ENCODE measurements at places on chromosomes 11 and 22.

DNA sequence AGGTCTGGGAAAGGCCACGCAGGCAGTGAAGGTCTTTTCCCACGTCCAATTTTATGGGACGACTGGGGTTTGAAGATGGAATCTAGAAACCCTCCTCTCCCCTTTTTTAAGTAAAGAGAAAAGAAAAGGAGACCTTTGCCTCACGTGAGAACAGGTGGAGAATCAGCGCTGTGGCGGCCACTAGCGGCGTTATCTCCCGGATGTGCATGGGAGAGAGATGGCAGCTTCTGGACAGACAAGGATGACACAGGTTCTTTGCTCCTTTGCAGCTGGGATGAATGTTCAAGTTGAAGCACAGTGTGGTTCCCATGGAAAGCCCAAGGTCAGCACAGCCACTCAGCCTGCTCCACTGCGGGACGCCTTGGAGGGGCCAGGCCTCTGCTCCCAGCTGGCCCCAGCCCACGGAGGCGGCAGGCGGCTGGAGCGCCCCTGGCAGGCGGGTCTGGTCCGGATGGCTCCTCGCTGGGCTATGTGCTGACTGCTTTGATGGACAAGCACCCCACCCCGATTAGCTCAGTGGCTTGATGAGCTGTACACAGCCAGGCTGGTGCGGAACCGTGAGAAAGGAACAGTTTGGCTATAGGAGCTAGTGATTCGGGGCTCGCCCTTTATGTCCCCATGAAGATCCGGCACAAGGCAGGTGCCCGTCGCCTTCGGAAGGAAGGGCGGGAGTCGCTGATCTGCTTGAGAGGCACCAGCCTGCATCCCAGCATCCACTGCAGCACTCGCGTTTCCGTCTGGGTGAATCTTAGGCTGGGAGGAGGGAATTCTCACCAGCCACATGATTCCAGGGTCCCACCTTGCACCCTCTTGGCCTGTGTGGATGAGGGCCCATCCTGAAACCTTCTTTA, 14.5 kb upstream of the BID start:
- no peak for DNase-seq

DNA sequence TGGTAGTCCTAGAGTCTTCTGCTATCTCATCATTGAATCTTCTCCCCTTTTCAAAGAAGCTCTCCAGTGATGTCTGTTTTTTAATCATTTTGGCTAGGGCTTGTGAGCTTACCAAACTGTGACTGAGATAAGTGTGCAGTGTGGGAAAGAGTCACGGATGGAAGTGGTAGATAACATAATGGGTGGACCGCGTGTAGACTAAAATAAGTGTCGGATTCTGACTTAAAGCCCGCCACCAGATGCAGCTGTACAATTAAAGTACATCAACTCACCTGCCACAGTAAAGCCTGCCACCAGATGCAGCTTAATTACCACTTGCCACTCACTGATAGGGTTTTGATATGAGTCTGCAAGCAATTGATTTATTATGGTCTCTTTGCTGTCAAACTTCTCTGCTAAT, 581.5 kb downstream of the LRRC4C start:
- DNase-seq = no peak

DNA sequence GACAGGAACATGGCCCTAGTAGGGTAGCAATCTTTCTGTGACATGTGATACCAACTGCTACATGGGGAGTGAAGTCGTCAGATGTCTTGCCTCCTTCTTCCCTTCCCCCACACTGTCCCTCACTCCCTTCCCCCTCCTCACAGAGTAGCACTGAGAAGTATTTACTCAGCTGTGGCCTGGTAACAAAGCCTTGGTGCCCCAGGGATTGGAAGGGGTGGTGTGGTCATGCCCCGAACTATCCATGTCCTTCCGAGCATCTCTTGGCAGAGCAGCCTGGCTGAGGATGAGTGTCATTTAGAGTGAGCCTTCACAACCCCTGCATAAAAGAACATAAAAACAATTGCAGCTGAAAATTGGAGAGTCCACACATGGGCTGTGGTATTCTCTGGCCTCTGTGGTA, 46.1 kb downstream of the ARFGAP2 start:
- no peak for DNase-seq

- no peak for DNase-seq
Measured at GRCh38 chr11:82775736-82776346, 42.2 kb upstream of the FAM181B start.

DNA sequence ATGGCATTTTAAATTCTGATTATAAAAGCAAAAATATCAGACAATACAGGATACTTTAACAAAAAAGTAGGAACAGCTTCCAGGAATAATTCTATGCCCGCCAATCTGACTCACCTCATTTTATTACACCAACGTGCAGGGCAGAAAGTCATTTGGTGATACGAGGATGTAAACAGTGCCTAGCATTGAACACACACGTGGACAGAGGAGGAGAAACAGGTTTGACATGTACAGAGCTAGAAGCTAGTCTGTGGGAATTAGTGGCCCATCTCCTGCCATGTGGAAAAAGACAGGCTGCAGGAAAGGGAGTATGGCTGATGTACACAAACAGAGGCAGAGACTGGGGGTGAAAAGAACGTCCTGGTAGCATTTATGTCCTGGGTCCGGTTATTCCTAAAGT, 9.0 kb upstream of the SPINDOC start:
- no peak for DNase-seq

DNA sequence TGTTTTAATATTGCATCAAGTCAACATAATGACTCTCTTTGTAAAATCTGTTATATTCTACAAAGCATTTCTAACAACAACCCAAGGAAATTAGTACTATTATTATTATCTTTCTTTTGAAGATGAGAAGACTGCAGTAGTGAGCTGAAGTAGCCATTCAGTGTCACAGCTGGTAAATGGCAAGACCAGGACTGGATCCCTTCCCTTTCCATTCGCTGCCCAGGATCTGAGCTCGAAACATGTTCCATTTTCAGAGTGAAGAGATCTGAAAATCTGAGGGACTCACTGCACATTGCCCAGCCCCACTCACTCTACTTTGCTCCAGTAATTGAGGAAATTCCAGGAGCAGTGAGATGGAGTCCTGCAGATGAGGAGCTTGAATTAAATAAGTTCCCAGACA, 240.0 kb upstream of the BLID start:
- no peak for DNase-seq

DNA sequence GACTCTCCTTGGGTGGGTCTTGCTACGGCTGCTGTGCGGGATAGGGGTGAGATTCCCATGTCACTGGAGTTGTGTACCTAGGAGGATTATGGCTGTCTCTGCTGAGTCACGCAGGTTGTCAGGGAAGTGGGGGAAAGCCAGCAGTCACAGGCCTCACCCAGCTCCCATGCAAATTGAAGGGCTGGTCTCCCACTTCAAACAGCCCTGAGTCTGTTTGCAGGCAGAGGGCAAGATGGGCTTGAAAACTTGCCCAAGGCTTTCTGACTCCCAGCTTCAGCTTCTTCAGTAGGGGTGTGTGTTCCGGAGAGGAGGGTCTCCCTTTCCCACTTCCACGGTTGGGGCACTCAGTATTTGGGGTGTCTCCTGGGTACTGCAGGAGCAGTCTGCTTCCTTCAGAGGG, 10.9 kb upstream of the SC5D start:
- no peak for DNase-seq

GRCh38 chr11:20771681-20772080, 102.3 kb downstream of the NELL1 start:
- DNase-seq = no peak

DNA sequence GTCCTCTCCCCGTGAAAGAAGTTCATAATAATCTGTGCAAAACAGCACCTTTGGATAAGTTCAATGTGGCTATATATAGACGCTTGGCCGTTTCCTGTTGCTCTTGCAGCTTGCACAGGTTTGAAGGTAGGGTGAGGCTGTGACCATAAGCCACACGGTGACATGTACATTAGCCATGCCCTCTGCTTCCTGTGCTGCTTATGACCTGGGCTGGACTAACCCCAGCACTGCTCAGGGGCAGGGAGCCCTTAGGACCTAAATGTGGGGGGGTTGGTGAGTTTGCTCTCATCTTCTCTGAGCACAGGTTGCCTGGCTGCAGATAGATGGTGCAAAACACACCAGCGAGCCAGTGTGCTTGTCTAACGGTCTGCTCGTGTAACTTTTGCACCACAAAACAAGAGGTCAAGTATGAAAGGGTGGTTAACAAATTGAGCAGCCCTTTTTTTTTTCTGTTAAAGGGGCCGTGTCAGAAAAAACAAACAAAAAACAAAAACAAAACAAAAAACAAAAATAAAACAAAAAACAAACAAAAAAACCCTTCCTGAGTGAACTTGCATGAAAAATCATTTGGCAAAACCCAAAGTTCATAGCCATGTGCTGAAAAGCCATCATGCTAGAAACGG, 37.3 kb downstream of the FLI1 start:
- DNase-seq = no peak

- no peak for DNase-seq
Measured at GRCh38 chr22:46502440-46503175, 34.8 kb downstream of the CELSR1 start.

DNA sequence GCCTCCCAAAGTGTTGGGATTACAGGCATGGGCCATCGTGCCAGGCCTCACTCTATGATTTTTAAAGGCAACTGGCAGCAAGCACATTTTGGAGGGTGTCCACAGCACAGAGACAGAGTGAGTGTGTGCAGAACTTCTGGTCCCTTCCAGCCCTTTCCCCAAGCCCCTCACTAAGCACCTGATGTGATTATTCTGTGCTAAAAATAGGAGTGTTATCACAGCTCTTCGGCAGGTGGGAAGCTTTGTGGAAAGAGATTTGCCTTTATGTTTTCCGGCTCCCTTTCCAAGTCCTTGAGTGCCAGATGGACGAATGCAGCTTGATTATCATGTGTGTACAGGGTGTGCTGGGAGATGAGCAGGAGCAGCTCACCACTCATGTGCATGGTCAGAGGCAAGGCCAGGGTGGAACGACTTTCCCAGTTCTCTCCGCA, 310.8 kb downstream of the DDX10 start:
- DNase-seq = no peak

DNA sequence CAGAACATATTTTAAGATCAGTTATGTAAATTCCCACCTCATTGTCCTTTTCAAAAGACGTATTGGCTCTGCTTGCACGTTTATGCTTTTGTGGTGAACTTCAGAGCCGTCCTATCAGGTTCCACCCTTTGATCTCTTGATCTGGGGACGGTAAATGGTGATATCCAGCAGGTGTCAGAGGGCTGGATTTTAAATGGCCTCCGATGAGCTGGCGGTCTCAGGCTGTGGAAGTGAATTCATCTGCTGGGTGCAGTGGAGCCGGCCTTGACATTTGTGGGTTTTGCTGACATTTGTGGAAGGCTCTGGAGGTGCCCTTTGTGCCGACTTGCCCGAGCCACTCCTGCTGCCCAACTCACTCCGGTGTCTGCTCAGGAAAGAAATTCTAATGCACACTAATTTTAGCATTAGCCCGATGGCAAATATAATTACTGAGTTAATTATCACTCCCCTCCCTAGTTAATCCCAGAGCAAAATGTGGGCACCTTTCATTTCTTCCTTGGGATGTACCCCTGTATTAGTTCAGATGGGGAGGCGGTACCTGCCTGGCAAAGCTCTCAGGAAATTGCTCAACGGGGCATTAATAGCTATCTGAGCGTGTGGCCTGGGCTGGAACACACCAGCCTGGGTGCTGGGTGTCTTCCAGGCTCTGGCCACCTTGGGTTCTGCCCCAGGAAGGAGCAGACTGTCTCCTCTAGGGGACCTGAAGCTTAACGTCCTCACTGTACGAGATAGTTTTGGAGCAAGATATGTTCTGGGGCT, 9.1 kb downstream of the LRP5 start:
- no peak for DNase-seq

DNA sequence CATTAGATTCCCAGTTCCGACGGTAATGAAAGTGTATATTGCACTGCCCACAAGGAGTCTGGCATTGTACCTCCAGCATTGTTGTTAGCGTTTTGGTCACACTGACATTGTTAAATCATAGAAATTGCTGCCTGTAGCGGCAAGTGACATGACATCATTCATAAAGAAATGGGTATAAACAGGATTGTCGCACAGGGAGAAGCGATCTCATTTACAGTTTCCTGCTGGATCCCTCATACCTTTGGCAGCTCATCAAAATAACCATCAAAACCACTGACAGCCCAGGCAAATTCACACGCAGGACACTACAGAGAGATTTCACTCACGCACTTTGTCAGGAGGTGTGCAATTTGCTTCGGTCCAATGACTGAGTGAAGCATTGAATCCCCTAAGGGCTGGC, 3.5 kb downstream of the HTR3B start:
- no peak for DNase-seq

- no peak for DNase-seq
Measured at GRCh38 chr22:43081968-43082367, 7.2 kb downstream of the TTLL1 start.

GRCh38 chr11:67279589-67280340, 9.3 kb upstream of the ANKRD13D start:
- no peak for DNase-seq

GRCh38 chr22:36775586-36775963, 344 bp downstream of the IFT27 start:
- peak; percentile 48 for DNase-seq

DNA sequence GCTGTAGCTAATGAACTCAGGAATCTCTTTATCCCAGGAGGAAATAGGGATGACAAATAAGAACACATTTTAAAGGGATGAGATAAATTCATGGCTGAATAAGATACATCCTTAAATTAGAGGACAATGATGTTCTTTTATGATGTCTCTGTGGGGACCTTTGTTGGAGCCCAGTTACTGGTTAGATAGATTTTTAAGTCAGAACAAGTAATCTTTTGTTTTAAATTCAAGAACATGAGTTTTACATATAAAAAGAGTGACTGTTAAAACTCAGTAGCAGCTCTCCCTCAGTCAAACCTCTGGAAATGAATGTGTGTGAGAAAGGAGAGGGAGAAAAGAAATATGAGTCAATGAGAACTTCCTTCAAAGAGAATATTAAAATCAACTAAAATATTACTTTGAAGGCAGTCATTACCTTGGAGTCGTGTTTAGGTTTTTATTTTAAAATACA, 241.6 kb downstream of the SWAP70 start:
- DNase-seq = no peak

DNA sequence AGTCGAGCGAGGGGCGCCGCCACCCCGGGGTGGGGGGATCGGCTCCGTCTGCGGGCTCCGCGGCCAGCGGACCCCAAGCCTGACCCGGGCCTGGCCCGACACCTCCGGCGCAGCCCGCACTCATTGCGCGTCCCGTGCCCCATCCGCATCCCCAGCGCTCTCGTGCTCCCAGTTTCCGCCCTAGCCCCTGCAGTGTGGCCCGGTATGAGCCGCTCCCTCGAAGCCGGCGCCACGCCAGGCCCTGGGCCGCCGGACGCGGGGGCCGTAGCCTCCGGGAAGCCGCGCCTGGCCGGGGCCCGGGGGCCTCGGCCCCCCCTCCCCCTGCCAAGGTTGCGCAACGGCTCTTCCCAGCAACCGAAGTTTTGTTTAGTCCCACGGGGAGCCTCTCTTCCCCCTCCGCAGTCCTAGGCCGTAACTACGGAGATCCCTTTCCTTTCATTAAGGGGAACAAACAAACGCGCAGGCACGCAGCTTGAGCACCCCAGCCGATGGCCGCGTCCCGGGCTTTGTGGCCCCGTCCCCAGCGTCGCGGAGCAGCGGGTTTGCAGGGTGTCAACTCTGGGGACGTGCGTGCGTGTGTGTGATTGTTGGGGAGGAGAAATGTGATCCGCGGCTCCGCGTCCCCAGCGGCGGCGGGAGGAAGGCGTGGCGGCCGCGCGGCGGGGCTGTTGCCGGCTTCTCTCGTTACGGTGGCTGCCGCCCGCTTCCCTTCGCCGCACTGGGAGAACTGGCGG, 883 bp downstream of the HIPK3 start:
- DNase-seq = peak; percentile 76

GRCh38 chr11:132671851-132672370, 860.4 kb downstream of the OPCML start:
- DNase-seq = no peak

GRCh38 chr11:77118086-77118485, 10.0 kb upstream of the MYO7A start:
- DNase-seq = no peak
